ENCODE measurements at places on chromosomes 13 and 19. TPM values are rescaled to one million over a fixed set of nuclear protein-coding genes. Genes with fewer than 3 reads are reported as not detected.

GRCh38 chr13:36516225-36516624 is 83.9 kb downstream of the CCNA1 start:
- no peaks in the 10 kb centered on the region for H3K27me3 ChIP-seq
- DNase-seq = no peak
- no peaks in the 10 kb centered on the region for H3K36me3 ChIP-seq
- H3K4me3 ChIP-seq = no peak overlapping the region

DNA sequence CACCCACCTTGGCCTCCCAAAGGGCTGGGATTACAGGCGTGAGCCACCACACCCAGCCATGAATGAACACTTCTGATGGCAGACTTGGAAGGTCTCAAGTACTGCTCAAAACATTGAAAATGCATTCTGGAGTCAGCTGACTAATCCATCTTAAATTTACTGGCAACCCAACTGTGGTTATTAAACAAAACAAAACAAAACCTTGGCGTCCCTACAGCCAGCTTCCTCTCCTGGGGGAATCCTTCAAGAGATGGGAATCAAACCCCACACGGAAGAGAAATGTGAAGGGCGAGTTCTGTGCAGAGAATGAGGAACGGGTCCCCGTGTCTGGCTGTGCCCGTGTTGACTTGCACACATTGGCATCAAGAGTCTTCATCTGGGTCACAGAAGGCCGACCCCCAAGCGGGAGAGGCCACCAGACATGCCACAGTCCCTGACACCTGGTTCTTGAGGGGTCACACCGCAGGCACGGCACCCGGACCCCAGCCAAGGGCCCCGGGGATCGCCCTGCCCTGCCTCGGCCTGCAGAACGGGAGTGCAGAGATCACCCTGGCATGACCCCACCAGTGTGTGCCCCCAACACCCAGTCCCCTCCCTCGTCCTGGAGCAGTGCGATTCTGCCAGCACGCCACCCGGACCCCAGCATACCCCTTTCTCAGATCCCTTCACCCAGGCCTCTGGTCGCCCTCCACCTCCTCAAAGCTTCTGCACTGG is 3.2 kb downstream of the MAP2K2 start:
- DNase-seq = no peak
- peaks cover 16% of the 10 kb centered on the region for H3K4me1 ChIP-seq

DNA sequence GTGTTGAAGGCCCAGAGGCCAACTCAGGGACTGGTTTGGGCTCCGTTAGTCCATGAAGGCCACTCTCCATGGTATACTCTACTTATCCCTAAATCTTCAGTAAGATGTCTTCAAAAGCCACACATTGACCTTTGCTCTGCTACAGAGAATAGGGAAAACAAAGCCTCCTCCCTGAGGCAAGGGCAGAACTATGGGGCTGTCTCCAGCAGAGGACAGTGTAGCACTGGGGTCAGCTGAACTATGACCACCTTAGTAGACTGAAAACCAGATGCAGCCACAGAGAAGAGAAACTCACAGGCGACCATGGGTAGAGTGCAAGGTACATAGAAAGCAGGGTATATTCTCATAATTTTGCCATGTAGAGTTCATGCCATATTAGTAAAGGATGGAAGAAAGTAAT is 587.4 kb downstream of the LMO7 start:
- H3K27me3 ChIP-seq = no peaks in the 10 kb centered on the region
- no peaks in the 10 kb centered on the region for H3K4me1 ChIP-seq
- no peak overlapping the region for H3K4me3 ChIP-seq
- H3K36me3 ChIP-seq = no peaks in the 10 kb centered on the region
- no peak overlapping the region for H3K27ac ChIP-seq

GRCh38 chr13:42544246-42544926 is 29.6 kb upstream of the TNFSF11 start:
- no peaks in the 10 kb centered on the region for H3K27me3 ChIP-seq
- peaks cover 2% of the 10 kb centered on the region for H3K4me1 ChIP-seq
- no peaks in the 10 kb centered on the region for H3K36me3 ChIP-seq
- no peak for DNase-seq
- no peak overlapping the region for H3K4me3 ChIP-seq

- H3K4me3 ChIP-seq = no peak overlapping the region
- no peak overlapping the region for H3K27ac ChIP-seq
- no peaks in the 10 kb centered on the region for H3K27me3 ChIP-seq
- no peaks in the 10 kb centered on the region for H3K36me3 ChIP-seq
Measured at GRCh38 chr13:74246487-74246886, 112.3 kb upstream of the KLF12 start.

- peak; percentile 80 for DNase-seq
- H3K4me3 ChIP-seq = no peak overlapping the region
- no peaks in the 10 kb centered on the region for H3K27me3 ChIP-seq
Measured at GRCh38 chr19:982567-983170, 1.5 kb upstream of the WDR18 start.

- peaks cover 3% of the 10 kb centered on the region for H3K36me3 ChIP-seq
- H3K27me3 ChIP-seq = no peaks in the 10 kb centered on the region
- peaks cover 3% of the 10 kb centered on the region for H3K4me1 ChIP-seq
- H3K4me3 ChIP-seq = no peak overlapping the region
Measured at GRCh38 chr19:55621673-55622231, 2.6 kb downstream of the ZNF784 start.

- H3K4me3 ChIP-seq = no peak overlapping the region
- H3K36me3 ChIP-seq = no peaks in the 10 kb centered on the region
- H3K27me3 ChIP-seq = no peaks in the 10 kb centered on the region
- no peak for DNase-seq
Measured at GRCh38 chr19:32343550-32344262, 1.7 kb upstream of the ZNF507 start.

GRCh38 chr19:9586764-9587163 is 2.5 kb upstream of the ZNF121 start:
- DNase-seq = peak; percentile 63
- no peak overlapping the region for H3K27ac ChIP-seq
- H3K4me3 ChIP-seq = no peak overlapping the region
- H3K27me3 ChIP-seq = no peaks in the 10 kb centered on the region

- H3K27ac ChIP-seq = no peak overlapping the region
- H3K4me1 ChIP-seq = peaks cover 20% of the 10 kb centered on the region
- DNase-seq = no peak
- H3K4me3 ChIP-seq = no peak overlapping the region
- H3K36me3 ChIP-seq = no peaks in the 10 kb centered on the region
Measured at GRCh38 chr13:23642110-23642509, 71.9 kb downstream of the TNFRSF19 start.

RNF17 gene
- 0.09 TPM for total RNA-seq

FFAR3 gene
- 0.26 TPM for total RNA-seq

ELSPBP1 gene
- not detected for total RNA-seq

PEG3 gene
- total RNA-seq = 5.0 TPM

MLNR gene
- not detected for total RNA-seq

TMPRSS9 gene
- not detected for total RNA-seq

TUBB4A gene
- 0.28 TPM for total RNA-seq

LILRB4 gene
- 8.0 TPM for total RNA-seq

PLEKHJ1 gene
- 64.6 TPM for total RNA-seq

UBE2L5 gene
- total RNA-seq = not detected

PTPRH gene
- total RNA-seq = 1.3 TPM

PABPC3 gene
- 0.51 TPM for total RNA-seq

MBD3L3 gene
- not detected for total RNA-seq

Data from lung (tissue), 17 donors.